Stimulated activated CD4-positive, alpha-beta T cell treated with anti-CD3 and anti-CD28 coated beads, Interleukin-15, amount 100 ng/mL, for 1 hour (primary cell): ENCODE measurements at places on chromosomes 12 and 14.

DNA sequence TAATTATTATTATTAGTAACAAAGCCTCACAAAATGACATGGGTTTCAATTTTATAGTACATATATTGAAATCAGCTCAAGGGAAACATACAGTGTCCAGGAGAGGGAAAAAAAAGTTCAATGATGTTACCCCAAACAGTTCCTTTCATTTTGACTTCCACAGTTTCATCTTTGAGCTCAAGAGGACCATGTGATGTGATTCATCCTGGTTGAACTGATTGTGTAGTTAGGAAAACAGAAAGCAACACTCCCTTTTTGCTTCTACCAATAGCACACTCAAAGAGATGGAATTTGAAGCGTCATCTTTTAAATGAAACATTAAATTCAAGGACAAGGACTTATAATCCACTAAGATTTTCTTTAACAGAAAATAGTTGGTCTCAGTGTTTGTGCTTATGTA, 461.0 kb downstream of the FOXG1 start:
- DNase-seq: no peak

DNA sequence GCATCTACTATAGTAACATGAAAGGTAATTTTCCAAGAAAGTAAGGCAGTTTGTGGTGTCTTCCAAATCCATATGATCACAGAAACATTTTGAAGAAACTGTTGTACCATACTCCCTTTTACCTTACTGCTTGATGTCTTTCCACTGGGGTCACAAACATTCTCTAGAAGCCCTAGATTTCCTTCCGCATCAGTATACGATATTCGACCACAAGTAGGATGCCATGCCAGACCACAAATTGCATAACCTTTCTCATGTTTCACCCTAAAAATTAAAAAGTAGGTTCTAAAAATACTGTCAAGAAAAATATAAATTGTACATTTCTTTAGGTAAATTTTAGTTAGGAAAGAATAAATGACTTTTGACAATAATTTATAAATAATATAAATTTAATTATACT, 26.5 kb downstream of the WDHD1 start:
- no peak for DNase-seq

DNA sequence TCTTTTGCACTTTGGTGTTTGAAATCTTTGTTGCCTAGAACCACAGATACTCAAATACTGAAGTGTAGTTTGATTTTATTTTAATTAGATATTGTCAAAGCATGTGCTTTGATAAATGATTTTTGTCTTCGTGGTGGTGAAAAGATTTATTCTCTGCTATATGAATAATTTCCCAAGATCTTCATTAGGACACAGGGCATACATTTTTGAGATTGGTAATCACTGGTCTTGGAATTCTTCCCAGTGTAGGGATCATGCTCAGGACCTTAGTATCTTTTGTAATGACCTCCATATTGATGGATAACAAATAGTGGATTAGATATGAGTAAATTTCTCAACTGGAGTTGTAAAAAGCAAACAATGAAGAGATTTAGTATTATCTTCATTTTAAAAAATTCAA, 28.2 kb downstream of the TBK1 start:
- no peak for DNase-seq

GRCh38 chr12:111204788-111205241, 164.1 kb downstream of the PHETA1 start:
- DNase-seq: no peak

- DNase-seq: no peak
Observed at GRCh38 chr14:101220921-101221510, 317.5 kb upstream of the RTL1 start.

- DNase-seq: no peak
Observed at GRCh38 chr12:8678661-8679111, 16.1 kb upstream of the MFAP5 start.

DNA sequence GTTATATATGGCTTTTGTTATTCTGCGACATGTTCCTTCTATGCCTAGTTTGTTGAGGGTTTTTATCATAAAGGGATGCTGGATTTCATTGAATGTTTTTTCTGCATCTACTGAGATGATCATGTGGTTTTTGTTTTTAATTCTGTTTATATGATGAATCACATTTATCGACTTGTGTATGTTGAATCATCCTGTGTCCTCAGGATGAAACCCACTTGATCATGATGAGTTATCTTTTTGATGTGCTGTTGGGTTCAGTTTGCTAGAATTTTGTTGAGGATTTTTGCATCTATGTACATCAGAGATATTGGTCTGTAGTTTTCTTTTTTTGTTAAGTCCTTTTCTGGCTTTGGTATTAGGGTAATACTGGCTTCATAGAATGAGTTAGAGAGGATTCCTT, 291.2 kb downstream of the AKAP6 start:
- no peak for DNase-seq

DNA sequence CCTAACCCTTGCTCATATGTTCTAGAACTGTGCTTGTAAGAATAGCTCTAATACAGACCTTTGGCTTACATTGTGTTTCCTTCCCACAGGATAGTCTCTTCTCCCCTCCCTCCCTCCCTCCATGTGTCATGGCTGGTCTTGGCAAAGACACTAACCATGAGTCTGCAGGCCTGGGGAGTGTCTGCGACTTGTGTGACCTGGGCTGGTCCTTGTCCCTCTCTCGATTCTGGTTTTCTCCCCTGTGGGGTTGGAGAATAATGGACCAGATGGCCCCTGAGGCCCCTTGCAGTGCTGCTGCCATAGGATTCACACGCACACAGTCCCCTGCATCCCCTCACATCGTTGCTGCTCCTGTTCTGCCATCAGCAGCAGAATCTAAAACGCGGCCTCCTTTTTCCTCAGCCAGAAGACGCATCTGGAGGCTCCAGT, 30.3 kb downstream of the DEGS2 start:
- no peak for DNase-seq

- DNase-seq: no peak
Observed at GRCh38 chr14:22811722-22812121, 3.5 kb downstream of the SLC7A7 start.

- no peak for DNase-seq
Observed at GRCh38 chr12:124539084-124540041, 28.0 kb downstream of the NCOR2 start.

GRCh38 chr12:32893458-32893857, 3.1 kb downstream of the PKP2 start:
- no peak for DNase-seq

GRCh38 chr14:68638141-68638999, 154.5 kb downstream of the ZFP36L1 start:
- DNase-seq: no peak

DNA sequence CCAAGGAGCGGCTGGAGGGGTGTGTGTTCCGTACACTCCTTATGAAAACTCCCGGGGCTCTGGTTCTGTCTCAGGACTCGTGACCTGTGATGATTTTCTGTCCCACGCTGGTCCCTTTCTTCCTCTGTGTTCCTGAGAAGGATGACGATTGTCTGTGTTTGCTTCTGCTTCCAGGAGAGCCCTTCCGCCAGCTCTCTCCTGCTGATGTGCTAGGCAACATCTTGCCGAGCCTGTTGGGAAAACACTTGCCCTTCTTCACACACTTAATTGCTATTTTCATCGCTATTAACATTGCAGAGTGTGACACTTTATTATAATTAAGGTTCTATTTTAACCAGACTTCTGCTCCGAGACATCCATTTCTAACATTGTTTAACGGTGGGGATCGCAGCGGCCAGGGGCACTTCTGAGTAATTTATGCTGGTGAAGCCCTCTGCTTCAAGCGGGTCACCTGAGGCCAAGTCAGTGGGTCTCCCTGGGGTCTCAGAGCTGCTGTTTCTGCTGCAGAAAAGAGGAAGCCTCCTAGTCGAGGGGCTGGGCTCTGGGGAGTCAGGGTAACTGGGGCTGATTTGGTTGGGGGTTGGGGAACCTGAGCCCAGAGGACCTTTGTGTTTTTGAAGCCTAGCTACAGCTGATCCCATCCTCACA, 88.6 kb downstream of the PRMT8 start:
- no peak for DNase-seq

- no peak for DNase-seq
Observed at GRCh38 chr12:111826992-111827391, 15.0 kb upstream of the MAPKAPK5 start.

GRCh38 chr12:105783983-105784947, 354.5 kb downstream of the NUAK1 start:
- no peak for DNase-seq

DNA sequence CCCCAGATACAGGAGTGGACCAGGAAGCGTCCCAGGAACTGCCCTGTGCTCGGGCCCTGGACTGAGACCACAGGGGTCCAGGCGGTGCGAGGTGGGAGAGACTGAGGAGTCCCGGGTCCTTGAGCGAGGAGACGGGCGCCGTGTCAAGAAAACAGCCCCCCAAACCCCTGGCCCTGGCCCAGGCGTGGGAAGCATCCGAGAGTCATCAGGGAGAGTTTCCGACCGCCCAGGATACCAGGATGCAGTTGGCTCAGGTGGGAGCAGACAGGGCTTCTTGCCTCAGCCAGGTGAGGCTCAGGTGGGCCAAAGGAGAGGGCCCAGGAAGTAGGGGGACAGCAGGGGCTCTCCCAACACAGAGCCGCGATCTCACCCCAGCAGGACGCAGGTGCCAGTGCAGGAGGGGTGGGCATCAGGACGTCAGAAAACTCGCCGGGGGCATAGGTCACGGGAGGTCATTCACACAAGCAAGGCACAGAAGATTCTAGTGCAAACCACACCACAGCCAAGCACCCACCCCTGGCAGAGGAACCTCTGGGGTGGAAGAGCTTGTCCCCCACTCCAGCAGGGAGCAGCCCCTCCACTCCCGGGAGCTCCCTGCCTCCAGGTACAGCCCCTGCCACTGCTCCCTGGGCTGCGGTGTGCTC, 102.5 kb upstream of the EIF5 start:
- no peak for DNase-seq
